ENCODE measurements at places on chromosomes 7 and 10.

DNA sequence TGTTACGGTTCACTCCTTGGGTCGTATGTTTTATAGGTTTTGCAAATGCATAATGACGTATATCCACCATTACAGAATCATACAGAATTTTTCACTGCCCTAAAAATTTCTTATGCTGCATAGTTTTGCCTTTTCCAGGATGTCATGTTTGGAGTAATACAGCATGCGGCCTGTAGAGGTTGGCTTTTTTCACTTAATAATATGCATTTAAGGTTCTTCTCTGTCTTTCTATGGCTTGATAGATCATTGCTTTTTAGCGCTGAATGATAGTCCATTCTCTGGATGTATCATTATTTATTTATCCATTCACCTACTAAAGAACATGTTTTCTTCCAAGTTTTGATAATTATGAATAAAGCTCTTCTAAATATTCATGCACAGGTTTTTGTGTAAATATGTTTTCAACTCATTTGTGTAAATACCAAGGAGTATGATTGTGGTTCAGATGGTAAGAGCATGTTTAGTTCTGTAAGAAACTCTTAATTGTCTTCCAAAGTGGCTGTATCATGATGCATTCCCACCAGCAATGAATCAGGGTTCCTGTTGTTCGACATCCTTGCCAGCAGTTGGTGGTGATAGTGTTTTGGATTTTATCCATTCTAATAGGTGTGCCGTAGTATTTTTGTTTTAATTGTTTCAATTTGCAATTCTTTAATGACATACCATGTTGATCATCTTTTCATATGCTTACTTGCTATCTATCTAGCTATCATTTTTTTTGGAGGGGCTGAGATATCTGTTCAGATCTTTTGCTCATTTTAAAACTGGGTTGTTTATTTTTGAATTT is 531.2 kb upstream of the GHITM start:
- no peak for DNase-seq

- no peak for DNase-seq
Measured at GRCh38 chr7:18053177-18053928, 25.7 kb upstream of the PRPS1L1 start.

- no peak for DNase-seq
Measured at GRCh38 chr7:44838751-44839150, 9.1 kb downstream of the H2AZ2 start.

GRCh38 chr10:13712837-13713581 is 126.2 kb downstream of the PRPF18 start:
- DNase-seq: no peak

- no peak for DNase-seq
Measured at GRCh38 chr7:152850420-152850819, 90.9 kb downstream of the ACTR3B start.

- DNase-seq: no peak
Measured at GRCh38 chr10:85767891-85768290, 598.7 kb downstream of the GRID1 start.

DNA sequence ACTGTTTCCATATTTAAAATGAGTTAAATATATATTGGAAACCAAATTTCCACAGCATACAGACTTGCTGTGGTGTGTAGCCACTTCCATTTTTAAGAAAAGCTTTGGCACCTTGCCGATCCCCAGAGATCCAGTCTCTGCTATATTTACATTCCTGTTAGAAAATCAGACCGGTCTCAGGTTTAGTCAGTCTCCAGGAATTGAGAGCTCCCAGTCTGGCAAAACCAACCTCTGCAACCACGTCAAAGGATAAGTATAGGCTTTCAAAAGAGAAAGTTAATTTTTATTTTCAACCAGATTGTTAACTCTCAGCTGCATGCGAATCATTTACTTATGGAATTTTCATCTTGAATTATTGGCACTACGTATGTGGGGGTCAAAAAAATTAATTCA is 28.2 kb downstream of the PUS7 start:
- DNase-seq: no peak

- no peak for DNase-seq
Measured at GRCh38 chr10:78316451-78316931, 282.8 kb downstream of the RPS24 start.

DNA sequence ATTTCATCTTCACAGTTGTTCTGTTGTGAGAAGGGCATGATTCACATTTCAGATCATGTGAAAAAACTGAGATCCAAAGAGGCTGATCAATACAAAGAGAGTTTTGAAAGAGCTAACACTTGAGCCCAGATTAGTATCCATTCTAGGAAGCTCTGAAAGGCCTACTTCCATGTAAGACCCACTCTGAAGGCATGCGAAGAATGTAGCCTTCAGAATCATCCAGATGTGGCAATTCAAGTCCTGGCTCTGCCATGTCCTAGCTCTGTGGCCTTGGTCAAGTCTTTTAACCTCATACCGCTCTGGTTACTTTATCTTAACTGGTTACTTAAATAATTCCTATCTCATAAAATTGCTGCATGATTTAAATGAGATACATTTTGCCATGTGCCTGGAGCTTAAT is 111.1 kb downstream of the FZD1 start:
- DNase-seq: no peak

- no peak for DNase-seq
Measured at GRCh38 chr7:157378390-157378789, 41.6 kb downstream of the DNAJB6 start.

DNA sequence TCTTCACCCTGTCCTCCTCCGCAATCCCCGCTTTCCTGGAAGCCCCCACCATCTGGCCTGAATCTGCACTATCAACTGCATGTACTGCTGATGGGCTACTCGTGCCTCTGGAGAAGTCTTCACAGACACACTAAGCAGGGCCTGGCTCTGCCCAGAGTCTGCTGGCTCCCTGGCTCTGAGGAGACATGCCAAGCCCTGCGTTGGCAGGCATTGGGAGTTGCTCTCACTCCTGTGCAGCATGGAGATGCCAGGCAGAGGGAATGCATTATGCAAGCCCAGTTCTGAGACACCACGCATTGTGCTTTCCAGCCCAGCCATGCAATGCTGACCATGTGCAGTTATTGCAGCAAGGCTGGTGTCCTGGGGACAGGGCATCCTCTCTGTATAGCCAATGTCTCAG is 314.6 kb downstream of the CXCL12 start:
- no peak for DNase-seq

Measured in SK-N-MC (cell line).